ENCODE measurements at places on chromosomes 2 and 18.

DNA sequence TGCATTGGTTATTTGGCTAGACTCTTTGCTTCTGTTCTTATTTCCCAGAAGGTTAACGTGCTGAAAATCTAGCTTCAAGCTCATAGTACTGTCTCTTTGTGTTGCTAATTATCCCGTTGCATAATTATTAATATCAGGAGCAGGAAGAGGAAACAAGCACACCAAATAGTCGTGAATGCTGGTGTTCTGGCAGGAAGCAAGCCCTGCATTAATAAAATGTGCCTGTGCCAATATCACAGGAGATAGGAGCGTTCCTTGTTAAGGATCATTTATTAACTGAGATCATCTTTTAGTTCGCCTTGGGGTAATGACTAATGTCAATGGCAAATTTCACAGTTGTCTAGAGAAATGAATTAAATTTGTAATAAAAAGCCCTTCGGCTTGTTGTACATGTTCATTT, 893.0 kb upstream of the POU3F3 start:
- DNase-seq, result no peak

DNA sequence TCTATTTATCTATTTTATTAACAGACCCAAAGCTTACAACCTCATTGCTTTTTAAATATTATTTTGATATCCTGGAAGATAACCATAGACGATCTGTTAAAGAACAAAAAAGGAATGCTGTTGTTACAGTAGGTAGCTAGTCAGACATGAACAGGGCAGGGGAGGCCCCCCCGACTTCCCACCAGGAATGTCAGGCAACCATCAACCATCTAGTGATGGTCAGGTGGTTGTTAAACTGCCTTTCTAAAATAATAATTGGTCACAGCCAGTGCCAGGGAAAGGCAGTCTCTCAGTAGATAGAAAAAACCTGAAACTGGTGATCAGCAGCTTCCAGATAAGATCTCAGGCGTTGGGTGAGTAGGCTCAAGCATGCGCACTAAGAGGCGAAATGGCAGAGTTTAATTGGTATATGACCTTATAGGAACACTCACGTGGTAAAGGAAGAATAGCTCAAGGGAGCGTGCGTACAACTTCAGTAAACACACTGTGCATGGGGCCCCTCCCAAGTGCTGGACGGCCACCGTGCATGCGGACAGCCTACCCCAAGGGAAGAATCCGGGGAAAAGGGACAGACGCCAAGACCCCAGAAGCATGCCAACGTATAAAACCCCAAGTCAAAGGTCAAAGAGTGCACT, 32.5 kb upstream of the CCL20 start:
- no peak for DNase-seq

GRCh38 chr18:53153281-53153680, 813.3 kb downstream of the DCC start:
- DNase-seq, result peak; percentile 40

GRCh38 chr2:133296401-133296800, 271.9 kb downstream of the NCKAP5 start:
- no peak for DNase-seq

DNA sequence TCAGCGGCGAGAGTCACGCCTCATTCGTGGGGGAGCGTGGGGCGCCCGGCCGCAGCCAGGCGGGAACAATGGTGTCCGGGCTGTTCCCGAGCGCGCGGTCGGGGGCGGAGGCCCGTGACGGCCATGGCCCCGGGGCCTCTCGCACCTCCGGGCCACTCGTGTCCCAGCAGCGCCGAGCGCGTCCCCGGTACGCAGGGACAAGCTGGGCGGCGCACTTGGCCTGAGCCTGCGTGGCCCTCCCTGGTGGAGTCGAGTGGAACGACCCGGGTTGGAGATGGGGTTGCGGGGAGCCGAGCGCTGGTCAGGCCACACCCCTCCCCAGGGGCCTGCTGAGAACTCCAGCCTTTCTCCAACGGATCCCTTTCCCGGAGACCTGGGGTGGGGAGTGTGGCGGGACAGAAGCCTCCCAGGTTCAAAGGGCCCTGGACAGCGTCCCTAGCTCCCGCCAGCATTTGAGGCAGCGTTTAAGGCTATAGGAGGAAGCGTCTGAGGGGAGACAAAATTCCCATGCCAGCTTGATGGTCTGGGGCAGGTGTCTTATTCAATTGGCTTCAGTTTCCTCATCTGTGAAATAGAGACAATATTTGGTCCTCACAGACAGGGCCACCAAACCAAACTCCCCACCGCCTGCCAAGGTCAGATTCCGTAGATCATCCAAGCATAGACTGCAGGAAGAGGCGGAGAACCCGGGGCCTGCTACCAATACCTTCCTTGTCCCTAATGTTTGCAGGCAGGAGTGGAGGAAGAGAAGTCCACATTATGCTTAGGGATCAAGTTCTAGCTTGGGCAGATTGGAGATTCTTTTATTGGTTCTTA, 553 bp downstream of the CNDP2 start:
- peak; percentile 71 for DNase-seq

- DNase-seq, result no peak
These were observed 126.8 kb downstream of the ATP9B start for GRCh38 chr18:79195716-79196683.

DNA sequence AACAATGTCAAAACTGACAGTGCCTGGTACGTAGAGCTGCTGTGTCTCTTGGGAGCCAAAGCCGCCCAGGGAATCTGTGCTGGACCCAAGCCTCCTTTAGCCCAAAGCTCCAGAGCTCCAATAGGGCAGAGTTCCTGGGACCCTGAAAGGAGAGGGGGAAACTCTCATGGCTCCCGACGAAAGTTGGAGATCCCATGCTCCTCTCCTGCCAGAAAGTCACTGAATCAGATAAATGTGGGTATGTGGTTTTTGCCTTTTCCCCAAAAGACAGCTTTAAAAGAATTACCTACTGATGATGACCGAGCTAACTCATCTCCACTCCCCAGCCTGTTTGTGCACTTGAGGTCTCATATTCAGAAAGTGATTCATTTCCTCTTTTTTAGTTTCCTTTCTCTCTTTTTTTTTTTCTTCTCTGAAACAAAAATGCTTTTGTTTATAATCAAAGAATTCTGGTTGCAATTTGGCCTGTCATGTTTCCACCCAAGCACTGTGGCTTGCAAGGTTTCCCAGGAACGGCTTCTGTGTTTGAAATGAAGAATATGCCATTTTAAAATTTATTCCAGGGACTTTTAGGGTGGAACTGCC, 14.1 kb upstream of the PMAIP1 start:
- DNase-seq, result no peak

GRCh38 chr2:69624131-69624530, 19.4 kb downstream of the AAK1 start:
- DNase-seq, result no peak

GRCh38 chr2:727071-727470, 49.9 kb upstream of the TMEM18 start:
- DNase-seq, result no peak

DNA sequence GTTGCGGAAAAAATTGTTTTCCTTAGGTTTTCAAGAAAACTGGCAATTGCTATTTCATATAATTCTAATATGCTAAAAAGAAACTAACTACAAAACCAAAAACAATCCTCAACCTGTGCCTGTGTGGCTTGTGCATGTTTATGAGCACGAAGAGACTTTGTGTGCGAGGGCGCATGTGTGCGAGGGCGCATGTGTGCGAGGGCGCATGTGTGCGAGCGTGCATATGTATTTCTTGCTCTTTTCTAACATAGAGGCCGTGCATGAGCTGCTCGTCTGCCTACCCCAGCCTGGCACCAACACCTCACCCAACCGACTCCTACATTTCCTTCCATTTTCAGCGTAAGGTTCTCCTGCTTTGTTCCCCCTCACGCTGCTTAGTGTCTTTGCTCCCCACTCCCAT, 211.6 kb downstream of the DOK6 start:
- no peak for DNase-seq

GRCh38 chr2:45993476-45993991, 303.7 kb upstream of the EPAS1 start:
- DNase-seq, result peak; percentile 66

DNA sequence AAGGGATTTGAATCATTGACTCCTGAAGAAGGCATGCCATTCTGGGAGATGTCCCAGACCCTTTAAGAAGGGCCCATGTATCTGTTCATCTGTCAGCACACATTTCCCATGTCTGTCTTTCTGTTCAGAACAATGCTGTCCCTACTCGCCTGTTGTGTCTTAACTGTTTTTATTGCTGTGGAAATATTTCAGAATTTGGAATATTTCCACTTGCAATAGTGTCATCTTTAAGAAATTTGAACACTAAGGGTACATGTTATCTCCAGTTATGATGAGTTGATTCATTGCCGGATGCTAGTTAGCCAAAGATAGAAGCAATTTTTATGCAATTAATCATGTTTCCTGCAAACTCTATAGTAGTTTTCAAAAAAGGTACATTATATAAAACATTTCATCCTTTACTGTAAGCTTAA, 36.9 kb upstream of the NT5C1B start:
- no peak for DNase-seq

DNA sequence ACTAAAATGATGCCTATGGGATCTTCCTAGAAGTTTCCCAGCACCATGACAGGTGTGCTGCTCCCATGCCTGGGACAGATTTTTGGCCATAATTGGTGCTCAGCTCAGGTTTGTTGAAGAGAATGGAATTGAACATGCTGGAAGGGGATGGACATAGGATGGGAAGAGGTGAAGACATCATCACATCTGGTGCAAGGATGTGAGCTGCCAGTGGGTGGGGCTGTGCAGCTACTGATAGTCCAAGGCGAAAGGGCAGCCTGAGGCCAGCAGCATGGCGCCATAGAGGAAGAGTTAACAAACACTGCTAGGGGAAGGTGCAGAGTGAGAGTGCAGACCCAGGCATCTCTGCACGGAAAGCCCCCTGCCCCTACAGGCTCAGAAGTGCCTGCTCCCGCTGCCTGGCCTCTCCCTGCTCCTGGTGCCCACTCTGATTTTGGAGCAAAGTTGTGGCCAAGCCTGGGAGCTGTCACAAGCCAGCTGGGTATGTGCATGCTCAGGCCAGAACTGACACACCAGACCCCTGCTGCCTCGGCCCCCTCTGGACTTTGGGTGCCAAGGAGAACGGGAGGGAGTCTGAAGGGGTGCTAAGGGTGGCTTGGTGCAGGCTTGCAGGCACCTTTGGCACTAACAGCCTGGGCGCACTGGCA, 178.6 kb downstream of the ZBTB7C start:
- peak; percentile 76 for DNase-seq

GRCh38 chr2:69082430-69082997, 69.5 kb downstream of the ANTXR1 start:
- no peak for DNase-seq

- DNase-seq, result no peak
These were observed 251.1 kb downstream of the CYP26B1 start for GRCh38 chr2:71896385-71897136.

- DNase-seq, result no peak
These were observed 102.8 kb upstream of the FZD7 start for GRCh38 chr2:201930831-201931230.

DNA sequence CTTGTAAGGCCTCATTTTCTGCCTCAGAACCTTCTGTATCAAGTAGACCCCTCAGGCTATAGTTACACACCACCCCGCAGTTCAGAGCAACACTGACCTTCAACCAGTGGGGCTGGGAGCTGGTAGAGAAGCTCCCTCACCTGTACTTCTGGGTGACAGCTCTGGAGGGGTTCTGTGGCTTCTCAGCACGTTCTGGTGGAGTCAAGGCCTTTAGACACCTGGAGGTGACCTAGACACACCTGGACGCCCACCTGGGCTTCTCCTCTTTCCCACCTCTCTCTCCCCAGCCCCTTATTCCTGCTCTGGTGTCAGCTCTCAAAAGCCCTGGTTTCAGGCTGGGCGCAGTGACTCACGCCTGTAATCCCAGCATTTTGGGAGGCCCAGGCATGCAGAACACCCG, 7.3 kb upstream of the CIB4 start:
- no peak for DNase-seq

- DNase-seq, result no peak
These were observed 293.9 kb upstream of the ERBB4 start for GRCh38 chr2:212832211-212833195.

DNA sequence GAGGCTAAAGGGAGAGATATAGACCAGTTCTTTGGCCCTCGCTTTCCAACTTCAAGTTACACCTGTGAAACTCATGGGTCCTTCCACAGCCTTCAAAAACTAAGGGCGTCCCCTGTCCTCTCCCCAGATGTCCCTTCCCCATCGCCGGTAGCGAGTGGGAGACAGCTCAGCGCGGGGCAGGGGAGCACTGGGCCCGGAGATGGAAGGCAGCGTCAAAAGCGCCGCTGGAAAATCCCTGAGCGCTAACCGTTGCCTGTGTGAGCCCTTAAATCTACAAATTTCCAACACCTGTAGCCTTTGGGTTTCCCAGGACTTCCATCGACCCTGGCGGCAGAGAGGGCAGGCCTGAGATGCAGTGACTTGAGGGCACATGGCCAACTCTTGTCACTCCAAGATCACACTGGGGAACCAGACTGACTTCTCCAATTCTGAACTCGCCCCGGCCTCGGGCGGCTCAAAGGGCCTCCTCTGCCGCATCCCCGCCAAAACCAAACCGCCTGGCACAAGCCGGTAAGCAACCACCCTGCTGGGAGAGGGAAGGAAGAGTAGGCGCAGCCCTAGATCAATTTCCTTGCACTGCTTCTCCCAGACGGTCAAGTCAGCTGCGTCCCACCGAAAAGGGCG, 879 bp upstream of the EPAS1 start:
- DNase-seq, result no peak

DNA sequence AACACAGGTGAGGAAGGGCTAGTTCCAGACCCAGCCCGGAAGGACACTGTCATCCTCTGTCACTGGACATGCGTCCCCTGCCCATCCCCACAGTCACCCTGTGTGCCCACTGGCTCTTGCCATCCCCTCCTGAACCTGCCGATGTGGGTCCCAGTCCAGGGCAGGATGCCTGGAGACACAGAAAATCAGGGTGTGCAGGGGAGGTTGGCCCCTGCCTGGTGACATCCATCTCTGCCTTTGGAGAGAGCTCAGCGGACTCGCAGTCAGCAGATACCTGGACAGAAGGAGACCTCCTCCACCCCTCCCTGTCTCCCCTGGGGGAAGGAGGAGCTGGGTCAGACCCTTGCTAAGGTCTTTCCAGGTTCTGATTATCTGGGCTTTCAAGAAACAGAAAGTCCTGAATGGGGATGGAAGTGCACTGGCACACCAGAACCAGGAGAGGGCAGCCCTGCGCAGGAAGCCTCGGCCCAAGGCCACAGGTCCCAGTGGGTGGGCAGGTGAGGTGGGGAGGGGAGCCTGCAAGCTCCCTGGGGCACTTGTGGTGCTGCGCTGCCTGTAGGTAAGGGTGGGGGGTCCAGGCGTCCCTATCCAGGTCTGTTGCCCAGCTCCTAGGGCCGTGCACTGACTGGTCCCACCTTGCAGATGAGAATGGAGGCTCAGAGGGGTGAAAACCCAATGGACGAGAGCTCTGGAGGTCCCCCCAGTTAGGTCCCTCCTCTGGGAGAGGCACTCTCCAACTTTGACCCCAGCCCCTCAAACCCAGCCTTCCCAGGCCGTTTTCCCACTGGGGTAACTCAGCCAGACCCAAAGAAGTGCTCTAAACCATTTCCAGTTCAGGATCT, 9.7 kb upstream of the OTOS start:
- peak; percentile 73 for DNase-seq
